ENCODE measurements at places on chromosomes 11 and 22. TPM values are rescaled to one million over a fixed set of nuclear protein-coding genes. Genes with fewer than 3 reads are reported as not detected.

DNA sequence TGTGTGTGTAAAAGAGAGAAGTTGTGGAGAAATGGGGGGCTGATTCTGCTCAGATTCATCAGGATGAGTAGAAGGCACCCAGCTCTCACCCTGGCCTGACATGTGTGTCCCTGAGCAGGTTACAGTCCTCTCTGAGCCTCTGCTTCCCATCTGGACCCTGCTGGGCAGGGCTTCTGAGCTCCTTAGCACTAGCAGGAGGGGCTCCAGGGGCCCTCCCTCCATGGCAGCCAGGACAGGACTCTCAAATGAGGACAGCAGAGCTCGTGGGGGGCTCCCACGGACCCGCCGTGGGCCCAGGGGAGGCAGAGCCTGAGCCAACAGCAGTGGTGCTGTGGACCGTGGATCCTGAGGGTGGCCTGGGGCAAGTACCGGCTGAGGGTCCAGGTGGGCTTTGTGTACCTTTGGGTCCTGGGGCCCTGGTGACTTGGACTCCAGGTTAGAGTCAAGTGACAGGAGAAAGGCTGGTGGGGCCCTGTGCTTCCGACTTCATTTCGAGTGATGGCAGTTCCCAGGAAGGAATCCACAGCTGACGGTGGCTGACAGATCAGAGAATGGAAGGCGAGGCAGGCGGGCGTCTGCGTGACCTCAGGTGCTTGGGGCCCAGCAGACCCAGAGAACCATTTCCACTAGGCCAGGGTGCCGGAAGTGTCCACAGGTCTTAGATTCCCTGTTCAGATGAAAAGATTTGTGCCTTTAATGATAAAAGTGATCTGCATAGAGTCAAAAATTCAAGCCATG, 21.9 kb downstream of the NEAT1 start:
- peaks cover 59% of the 10 kb centered on the region for H3K4me1 ChIP-seq

DNA sequence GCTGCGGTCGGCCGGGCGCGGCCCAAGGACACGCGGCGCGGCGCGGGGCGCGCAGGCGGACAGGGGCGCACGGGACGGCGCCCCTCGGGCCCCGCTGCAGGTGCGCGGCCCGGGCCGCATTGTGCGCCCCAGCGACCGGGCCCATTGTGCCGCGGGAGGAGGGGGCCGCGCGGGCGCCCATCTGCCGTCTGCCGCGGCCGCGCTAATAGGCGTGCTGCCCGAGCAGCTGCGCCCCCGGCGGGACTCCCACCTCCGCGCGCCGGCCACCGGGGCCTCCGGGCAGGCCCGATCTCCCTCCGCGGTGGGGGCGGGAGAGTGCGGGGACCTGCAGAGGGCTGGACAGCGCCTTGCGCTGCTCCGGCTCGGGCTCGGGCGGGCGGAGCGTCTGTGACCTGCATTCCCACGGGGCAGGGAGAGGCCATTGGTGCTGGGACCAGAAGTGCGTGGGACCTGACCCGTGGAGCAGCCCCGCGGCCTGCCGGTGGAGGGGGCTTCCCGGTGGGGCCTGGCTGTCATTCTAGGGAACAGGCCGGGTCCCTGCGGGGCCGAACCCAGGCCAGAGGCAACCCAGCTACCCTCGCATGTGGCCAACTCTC, 933 bp downstream of the BRSK2 start:
- no peak overlapping the region for H3K27ac ChIP-seq
- no peaks in the 10 kb centered on the region for H3K27me3 ChIP-seq
- no peaks in the 10 kb centered on the region for H3K36me3 ChIP-seq
- no peak for DNase-seq

DNA sequence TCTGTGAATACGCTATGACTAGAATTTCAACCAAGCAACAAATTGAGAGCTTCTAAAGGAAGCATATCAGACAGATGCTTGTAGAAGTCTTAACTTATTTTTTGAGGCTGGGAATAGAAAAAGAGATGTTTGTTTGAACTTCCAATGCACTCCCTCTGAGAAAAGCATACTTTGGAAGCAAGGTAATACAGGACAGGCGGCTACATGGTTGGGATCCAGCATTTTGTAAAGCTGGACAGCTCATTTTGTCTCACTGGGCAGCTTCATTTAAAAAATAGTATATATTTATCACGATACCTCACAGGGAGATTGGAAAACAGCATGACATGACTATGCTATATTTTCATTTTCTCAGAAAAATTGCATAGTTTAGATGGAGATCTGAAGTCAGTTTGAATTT, 821.3 kb upstream of the API5 start:
- H3K4me3 ChIP-seq: no peak overlapping the region
- H3K36me3 ChIP-seq: no peaks in the 10 kb centered on the region
- H3K27me3 ChIP-seq: no peaks in the 10 kb centered on the region
- H3K27ac ChIP-seq: no peak overlapping the region

Gene YPEL4
- 0.19 TPM for polyA plus RNA-seq

GRCh38 chr22:46843821-46844255, 81.4 kb downstream of the TBC1D22A start:
- no peaks in the 10 kb centered on the region for H3K27me3 ChIP-seq
- DNase-seq: no peak
